Posterior vena cava (tissue), 2 donors: ENCODE measurements at places on chromosomes 4 and X. TPM values are rescaled to one million over a fixed set of nuclear protein-coding genes. Genes with fewer than 3 reads are reported as not detected.
A peak's percentile ranks its signal among the peaks of the same experiment; 100 is the strongest.

The ATP2B3 gene
- total RNA-seq = 0.19 TPM

The TMEM175 gene
- 16.4 TPM for total RNA-seq

The MSX1 gene
- total RNA-seq = 7.0 TPM

GRCh38 chr4:118351851-118352827, 664 bp downstream of the PRSS12 start:
- DNase-seq = peak; percentile 79

GRCh38 chrX:117969782-117970181, 146.8 kb downstream of the KLHL13 start:
- DNase-seq = no peak

The ZIC3 gene
- total RNA-seq = not detected

The CCDC158 gene
- total RNA-seq = 2.3 TPM

The AFF2 gene
- total RNA-seq = 10.5 TPM

DNA sequence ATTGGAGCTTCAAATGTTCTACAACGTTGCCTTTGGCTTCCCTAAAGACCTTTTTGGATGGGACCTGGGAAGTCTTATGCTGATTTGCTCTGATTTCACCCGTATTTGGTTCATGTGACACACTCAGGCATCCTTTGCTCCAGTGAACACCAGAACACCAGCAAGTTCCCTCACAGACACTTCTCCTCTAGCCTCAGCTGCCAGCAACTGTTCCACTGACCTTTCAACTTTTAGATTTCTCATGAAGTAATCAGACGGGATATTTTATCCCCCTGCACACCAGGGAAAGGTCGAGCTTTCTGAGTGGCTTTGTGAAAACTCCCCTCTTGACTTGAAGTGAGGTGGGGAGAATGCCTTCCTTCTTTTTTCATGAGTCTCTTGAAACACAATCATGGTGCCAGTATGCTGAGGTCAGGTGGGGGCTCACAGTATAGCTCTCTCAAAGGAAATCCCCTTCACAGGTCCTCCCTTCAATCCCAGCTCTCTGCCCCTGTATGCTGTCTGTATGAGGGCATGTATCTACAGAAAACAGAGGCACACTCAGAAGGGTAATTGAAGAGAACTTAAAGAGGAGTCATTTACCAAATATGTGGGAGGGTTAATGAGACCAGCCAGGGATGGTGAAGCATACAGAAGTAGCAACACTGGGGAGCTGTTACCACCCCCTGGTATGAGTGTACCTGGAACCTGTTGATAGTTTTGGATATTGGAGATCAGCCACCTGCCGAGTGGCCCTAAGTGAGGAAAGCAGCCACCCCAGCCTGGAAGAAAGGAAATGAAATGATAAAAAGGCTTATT, 62.7 kb downstream of the FGFBP1 start:
- no peak for DNase-seq
